ENCODE measurements at places on chromosomes 5 and 9.

DNA sequence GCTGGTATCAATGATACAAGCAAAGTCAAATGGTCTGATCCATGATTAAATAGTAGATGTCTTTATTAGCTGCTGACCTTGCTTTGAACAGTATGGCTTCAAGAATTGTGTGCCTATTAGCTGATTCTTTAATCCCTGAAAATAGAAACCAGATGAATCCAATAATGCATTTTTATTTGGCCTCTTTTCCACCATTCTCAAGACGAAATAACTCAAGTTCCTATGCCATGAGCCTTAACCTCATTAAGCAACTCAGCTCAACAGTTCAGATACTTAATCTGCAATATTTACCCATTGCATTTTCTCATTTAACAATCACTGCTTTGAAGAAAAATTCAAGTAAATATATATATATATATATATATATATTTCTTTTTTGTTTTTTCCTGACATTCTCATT is 588.6 kb upstream of the MEF2C start:
- DNase-seq, result no peak

DNA sequence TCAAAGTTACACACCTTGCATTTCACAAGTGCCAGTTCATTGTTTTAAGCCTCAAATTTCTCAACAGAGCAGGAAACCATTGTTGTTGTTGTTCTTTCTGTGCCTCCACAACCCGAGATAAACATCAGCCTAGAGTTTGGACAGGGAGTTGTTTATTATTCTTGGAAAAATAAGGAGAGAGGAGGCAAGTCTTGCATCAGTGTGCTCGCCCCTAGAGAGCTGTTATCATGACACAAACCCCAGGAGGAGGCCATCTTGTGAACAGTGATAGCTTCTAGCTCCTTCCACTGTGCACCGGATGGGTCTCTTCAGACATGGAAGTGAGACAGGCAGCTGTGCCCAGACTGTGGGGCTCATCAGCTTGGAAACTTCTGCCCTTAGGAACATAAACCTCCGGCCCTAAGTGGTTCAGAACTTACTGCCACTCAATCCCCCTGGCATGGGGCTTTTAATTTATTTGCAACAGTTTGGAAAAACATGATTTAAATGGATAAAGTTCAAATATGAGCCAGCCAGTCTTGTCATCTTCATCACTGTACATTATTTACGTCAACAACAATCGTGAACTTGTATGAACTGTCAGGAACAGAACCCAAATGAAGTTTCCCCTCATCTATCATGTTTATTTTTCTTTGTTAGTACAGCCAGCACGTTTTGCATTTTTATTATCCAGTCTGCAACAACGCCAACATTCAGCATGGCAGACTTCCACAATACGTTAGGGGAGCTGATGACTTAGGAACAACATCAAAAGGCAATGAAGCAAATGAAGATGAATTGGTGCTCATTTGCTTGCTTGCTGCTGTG is 181.7 kb upstream of the S1PR3 start:
- no peak for DNase-seq

DNA sequence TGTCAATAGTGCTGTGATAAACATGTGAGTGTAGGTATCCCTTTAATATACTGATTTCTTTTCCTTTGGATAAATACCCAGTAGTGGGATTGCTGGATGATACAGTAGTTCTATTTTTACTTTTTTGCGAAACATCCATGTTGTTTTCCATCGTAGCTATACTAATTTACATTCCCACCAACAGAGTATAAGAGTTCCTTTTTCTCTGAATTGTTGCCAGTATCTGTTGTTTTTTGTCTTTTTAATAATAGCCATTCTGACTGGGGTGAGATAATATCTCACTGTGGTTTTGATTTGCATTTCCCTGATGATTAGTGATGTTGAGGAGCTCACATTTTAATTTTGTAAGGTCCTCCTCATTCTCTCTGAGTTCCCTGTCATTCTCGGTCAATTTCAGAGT is 71.1 kb upstream of the NFIL3 start:
- DNase-seq, result no peak

GRCh38 chr5:3225201-3225960 is 370.3 kb upstream of the IRX1 start:
- DNase-seq, result no peak
